ENCODE measurements at places on chromosomes 2 and 18.

- DNase-seq, result no peak
Observed at GRCh38 chr18:60500960-60501359, 128.4 kb upstream of the MC4R start.

DNA sequence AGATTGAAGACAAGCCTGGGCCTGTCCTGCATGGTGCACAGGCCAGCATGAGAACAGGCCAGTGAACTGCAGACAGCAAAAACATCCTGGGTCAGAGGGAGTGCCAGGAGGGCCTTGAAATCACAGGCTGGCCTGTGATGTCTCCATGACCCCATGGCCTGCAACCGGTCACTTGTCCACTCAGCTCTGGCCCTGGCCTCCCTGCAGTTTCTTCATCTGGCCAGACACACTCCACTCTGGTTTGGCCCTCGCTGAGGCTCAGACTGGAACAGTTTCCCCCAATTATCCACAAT, 12.6 kb downstream of the CYRIA start:
- DNase-seq, result no peak

- no peak for DNase-seq
Observed at GRCh38 chr2:135689679-135690078, 52.0 kb upstream of the UBXN4 start.

GRCh38 chr2:160411167-160411566, 82.4 kb downstream of the RBMS1 start:
- peak; percentile 64 for DNase-seq

DNA sequence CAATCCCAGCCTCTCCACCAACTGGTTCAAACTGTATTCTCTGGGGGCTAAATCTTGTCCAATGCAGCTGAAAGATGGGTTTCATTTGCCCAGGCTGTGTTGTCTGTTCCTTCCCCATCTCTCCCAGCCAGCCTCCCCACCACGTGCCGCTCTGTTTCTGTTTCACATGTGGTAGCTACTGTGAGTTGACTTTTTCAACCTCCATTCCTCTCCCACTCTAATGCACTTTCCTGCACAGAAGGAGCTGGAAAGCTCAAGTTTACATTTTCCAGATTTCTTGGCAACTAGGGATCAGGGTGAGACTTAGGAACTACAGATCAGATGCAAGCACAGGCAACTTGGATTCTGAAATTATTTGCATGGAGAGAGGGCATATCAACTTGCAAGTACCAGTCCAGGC, 19.0 kb upstream of the NPAS2 start:
- DNase-seq, result no peak

DNA sequence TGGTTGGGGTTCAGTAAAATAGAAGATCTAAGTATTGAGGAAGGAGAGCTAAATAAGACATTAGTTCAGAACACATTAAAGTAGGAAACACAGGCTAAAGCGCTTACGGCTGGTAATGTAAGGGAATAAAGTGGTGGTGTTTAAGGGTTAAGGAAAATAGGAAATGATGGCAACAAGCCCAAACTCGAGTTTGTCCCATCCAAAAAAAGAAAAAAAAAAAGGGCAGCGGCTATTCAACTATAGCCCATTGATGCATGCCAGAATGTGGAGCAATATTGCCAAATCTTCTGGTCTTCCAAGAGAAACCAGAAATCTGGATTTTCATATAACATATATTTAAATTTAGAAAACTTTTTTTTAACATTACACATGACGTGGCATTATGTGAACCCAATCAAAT, 161.0 kb downstream of the ARHGAP15 start:
- DNase-seq, result no peak

- DNase-seq, result no peak
Observed at GRCh38 chr18:10530002-10530401, 4.2 kb downstream of the NAPG start.

DNA sequence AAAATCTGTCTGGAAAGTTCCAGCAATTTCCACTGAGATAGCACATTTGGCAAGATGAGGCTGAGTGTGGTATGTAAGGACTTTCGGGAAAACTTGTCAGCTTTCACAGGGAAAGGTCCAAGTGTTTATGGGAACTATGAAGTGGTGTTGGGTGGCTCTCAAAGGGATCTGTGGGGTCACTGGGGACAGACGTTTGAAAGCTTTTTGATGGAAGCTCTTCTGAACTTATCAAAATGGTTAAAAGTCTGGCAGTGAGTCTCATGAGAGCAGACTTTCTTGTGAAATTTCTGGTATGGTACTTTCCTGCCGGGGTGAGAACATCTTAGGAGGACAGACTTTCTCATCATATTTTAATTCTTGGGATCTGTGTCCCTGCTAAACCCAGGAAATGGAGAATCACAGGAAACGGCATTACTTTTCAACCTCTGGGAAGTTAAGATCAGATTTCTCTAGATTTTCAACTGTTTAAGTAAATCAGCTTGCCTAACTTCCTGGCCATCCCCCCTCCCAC, 546.3 kb upstream of the ZEB2 start:
- peak; percentile 26 for DNase-seq

DNA sequence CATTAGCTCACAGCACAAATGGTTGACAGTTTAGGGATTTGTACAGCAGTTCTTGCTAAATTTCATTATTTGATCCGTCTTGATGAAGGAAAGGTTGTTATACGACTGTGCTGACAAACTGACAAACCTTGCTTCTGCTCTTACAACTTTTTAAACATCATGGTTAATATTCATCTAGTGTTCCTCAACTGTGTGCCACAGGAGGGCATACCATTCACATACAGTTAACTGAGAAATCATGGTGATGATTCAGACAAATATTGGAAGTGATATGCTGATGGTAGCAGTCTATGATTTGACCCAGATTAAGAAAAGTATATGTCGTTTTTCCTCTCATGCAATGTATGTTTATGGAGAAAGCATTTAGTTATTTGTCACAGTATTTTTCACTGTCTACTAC, 129.8 kb upstream of the FSIP2 start:
- no peak for DNase-seq

DNA sequence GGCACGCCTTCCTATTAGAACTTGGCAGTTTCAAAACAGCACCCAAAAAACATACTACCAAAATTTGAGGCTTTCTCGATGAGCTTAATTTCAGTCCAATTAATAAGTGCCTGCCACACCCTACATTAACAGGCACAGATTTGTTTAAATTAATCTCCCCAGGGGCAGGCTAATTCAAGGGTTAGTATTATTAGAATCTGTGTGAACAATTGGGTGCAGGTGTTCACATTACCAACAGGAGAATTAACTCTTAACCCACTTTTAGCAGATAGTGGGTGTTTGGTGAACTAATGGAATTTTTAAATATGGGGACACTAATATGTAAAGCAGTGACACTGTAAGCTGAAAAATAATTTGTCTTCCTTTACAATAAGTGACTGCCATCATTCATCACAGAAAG, 4.1 kb downstream of the MBD2 start:
- no peak for DNase-seq

- DNase-seq, result no peak
Observed at GRCh38 chr2:73862987-73863386, 29.8 kb upstream of the ACTG2 start.

GRCh38 chr2:239190361-239190760, 210.5 kb downstream of the HDAC4 start:
- no peak for DNase-seq

GRCh38 chr2:39837856-39838453, 58.9 kb upstream of the THUMPD2 start:
- DNase-seq, result peak; percentile 37

- no peak for DNase-seq
Observed at GRCh38 chr2:153557211-153557610, 78.6 kb upstream of the RPRM start.

GRCh38 chr2:29189052-29189451, 73.8 kb downstream of the CLIP4 start:
- DNase-seq, result no peak

GRCh38 chr2:55636831-55637230, 19.4 kb upstream of the PPP4R3B start:
- no peak for DNase-seq

DNA sequence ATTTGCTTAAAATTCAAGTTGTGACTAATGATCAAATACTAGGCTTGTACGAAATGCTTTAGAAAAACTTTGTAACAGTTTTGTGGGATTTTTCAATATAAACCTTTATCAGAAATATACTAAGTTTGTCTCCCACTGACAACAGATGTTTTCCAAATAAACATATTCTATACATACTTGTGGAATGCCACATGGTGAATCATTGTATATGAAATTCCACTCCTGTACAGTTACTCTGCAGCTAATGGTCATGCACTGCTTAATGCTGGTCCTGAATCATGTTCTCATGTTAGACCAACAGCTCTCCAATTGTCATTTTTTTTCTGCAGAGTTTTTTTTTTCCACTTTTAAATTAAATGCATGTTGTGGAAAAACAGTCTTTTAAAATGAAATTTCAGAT, 90.1 kb downstream of the DPP4 start:
- no peak for DNase-seq

- DNase-seq, result no peak
Observed at GRCh38 chr2:3365219-3365618, 12.4 kb downstream of the EIPR1 start.

DNA sequence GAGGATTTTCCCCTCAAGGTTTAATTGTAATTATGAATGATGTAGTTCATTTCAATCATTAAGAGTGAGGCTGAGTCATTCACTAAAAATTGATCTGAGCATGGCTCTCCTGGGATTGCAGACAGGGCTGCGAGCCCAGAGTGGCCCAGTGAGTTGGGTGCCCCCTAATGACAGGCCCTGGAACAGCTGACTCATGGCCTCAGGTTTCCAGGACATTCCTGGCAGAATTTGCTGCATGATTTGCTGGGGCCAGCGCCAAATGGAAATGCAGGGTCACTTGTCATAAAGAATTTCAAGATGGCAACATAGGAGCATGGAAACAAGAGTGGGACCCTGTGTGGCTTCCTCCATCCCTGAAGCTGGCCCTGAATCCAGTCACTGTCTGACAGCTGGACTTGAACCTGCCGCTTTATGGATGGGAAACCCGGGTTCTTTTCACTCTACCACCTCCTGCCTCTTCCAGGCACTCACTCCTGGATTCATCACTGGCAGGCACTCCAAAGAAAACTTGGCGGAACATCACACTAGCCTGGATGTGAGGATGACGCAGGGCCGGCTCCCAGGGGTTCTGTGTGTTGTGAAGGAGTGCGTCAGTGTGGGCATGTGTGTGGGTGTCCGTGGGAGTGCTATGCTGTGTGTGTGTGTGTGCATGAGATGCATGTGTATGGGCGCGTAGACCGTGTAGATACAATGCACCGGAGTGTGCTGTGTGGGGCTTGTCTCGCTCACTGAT, 15.2 kb downstream of the OTOF start:
- DNase-seq, result peak; percentile 66

GRCh38 chr18:37019157-37019827, 190.4 kb downstream of the KIAA1328 start:
- DNase-seq, result peak; percentile 26

DNA sequence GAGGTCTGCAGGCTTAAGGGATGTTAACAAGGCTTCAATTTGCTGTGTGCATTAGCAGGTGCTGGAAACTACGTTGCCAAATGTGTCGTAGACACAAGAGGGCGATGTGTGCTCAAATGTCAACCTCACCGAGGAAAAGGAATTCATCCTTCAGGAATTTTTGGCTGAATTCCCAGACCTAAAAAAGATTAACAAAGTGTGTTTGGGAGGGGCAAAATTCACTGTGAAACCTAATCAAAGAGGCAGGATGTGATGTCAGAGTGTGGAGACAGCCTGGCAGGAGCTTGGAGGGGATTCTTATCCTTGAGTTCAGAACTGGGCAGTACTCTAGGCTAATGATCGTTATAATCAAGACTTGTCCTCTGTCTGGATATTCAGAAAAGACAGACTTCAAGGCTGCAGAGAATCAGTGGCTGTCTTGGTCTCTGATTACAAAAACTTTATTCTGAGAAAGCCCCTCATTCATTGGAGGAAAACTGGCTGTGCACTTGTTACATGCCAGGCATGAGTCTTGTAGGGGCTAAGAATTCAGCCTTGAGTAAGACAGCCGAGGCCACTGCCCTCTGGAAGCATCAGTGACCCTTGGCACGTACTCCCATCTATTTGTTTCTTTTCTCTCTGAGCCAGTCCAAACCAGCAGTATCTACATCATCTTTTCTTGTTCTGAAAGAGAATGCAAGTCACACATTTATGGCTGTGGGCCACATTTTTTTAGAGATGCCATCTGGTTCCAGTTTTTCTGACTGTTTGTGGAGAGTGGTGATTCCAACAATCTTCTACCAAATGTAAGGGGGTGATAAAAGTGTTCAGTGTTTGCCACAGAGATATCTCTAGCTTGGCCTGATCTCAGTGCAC, 18.7 kb upstream of the SCYGR1 start:
- peak; percentile 97 for DNase-seq

DNA sequence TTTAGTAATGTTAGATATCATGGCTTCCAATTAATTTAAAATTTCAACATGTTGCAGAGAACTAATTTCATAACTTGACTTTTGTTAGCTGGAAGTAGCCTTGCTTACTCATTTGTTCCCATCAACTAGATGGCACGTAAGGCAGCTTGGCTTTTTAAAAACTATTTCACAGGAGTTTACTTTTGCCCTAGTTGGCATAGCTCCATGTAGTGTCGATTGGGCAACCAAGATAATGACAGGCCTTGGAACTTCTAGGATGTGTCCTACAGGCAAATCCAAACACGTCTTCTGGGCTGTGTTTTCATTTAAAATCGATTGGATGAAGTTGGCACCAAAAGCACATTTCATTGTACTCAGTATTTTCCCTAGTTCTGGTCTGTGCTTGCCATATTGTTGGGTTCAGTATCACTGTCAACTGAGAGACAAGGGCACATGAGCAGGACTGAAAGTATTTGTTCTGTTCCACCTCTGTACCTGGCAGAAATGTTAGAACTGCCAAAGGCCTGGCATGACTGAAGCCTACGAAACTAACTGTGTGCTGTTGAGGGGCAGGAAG, 29.4 kb downstream of the HADHB start:
- peak; percentile 99 for DNase-seq

DNA sequence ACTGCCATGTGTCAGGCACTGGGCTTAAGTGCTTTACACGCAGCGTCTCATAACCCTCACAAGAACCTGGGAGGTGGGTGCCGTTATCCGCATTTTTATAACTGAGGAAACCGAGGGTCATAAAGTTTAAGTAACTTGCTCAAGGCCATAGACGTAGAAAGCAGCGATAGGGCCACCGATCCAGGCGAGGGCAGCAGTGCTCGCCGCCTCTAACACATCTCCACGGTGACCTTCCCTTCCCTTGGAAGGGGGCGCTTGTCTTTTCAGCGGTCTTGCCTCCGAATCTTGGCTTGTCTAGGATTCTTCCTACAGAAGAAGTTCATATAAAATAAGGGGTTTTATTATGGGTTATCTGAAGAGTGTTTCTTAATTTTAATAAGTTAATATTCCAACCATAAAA, 186.6 kb downstream of the GBX2 start:
- DNase-seq, result no peak

Data from fibroblast of gingiva (primary cell).